ENCODE measurements at places on chromosomes 5 and 9.
A peak's percentile ranks its signal among the peaks of the same experiment; 100 is the strongest.

- peak; percentile 62 for DNase-seq
Measured at GRCh38 chr5:142779163-142779840, 9.1 kb downstream of the ARHGAP26 start.

DNA sequence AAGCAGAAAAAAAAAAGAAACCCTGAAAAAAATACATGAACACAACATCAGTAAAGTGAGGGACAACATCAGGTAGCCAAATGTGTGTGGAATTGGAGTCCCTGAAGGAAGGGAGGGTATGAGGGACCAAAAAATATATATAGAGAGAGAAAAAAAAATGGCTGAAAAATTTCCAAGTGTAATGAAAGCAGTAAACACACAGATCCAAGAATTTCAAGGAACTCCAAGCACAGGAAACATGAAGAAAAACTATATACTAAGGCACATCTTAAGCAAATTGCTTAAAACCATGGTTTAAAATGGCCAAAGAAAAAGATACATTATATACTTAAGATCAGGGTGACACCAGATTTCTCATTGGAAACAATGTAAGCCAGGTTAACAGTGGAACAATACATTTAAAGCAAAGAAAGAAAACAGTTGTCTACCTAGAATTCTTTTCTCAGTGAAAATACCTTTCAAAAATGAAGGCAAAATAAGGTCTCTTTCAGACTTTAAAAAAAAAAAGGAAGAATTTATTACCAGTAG is 24.4 kb upstream of the ABL1 start:
- no peak for DNase-seq

DNA sequence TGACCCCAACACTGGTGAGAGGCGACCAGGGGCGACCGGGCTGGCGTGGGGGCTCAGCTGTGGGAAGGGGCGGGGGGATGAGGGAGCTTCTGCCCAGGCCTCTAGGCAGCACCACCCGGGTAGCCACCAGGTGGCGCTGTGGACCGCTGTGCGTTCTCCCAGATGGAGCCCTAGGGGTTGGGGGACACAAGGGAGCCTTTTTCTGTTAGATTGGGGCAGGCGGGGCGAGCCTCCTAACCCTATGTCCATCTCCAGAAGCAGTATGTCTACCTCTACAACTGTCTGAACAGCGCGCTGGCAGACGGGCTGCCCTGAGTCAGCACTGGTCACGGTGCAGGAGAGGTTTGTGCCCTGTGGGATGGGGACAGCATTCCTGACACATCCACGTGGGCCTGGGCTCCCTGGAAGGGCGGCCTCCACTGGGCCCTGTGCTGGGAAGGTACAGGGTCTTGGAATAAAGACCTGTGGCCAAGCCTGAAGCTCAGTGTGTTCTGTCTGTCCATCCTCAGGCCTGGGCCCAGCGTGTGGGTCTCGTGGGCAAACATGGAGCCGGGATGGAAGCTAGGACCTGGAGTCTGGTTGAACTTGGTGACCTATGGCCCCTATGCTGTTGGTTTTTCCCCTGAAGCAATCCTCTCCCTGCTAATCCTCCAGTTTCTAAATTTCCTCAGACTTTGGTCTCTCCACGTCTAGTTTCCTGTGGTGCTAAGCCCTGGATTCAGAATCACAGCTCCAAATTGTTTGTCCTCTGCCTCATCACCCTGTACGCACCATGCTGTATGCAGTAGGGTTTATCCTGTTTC is 23.1 kb upstream of the SPTLC1 start:
- DNase-seq, result peak; percentile 52

GRCh38 chr9:107929443-107929842 is 439.9 kb upstream of the KLF4 start:
- peak; percentile 72 for DNase-seq

- DNase-seq, result peak; percentile 9
Measured at GRCh38 chr5:133427121-133427777, 185.1 kb downstream of the FSTL4 start.

DNA sequence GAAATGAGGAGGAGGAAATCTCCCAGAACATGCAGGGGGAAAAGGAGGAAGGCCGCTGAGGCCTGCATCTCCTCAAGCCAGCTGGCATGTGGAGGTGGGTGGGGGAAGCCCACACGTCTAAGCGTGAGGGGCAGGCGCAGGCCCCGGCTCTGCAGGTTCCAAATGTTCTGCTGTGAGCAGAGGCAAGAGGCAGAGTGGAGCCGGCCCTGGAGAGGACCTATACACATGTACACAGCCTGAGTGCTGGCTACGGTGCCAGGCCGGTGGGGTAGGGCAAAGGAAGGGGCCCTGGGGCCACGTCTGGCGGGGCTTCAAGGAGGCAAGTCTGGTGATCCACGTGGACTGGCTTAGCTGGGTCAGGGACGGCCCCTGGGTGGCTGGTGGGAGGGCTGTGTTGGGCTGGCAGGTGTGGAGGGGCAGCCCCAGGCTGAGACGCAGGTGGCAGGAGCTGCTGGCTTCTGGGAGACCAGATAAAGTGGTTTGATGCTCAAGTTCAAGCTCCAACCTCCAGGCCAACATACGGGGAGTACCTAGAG is 26.4 kb downstream of the LPCAT1 start:
- DNase-seq, result no peak

- no peak for DNase-seq
Measured at GRCh38 chr5:151495320-151495719, 47.9 kb downstream of the SLC36A1 start.

DNA sequence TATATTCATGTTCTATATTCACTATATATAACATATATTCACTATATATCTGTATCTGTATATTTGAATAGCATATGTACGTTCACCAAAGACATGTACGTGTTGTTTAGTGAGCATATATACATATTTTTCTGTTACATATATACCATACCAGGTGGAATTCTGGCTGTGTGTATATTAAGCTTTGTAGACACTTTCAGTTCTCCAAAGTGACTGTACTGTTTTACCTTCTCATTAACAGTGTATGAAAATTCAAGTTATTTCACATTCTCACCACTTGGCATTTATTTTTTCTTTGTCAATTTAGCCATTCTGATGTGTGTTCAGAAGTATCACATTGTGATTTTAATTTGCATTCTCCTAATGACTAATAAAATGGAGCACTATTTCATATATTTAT is 52.2 kb downstream of the DROSHA start:
- no peak for DNase-seq

GRCh38 chr5:122368510-122369251 is 56.6 kb downstream of the SNCAIP start:
- DNase-seq, result no peak

DNA sequence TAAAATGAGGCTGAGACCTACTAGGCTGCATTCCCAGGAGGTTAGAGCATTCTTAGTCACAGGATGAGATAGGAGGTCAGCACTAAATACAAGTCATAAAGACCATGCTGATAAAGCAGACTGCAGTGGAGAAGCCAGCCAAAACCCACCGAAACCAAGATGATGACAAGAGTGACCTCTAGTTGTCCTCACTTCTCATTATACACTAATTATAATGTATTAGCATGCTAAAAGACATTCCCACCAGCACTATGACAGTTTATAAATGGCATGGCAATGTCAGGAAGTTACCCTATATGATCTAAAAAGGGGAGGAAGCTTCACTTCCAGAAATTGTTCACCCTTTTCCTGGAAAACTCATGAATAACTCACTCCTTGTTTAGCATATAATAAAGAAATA is 88.6 kb downstream of the PLPPR1 start:
- peak; percentile 13 for DNase-seq

DNA sequence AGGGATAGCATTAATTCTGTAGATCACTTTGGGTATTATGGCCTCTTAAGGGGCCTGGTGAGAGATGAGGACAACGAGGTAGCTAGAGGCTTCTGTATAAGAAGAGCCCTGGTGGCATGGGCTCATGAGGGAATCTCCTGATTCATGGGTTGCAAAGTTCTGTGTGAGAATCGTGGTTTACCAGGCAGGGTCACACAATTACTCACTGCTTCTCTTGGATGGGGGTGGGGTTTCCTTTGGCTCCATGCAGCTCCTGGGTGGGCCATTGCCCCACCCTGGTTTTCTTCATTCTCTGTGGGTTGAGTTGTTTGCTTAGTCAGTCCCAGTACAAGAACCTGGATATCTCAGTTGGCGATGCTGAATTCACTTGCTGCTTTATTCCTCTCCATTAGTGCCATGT is 30.9 kb upstream of the TNFSF15 start:
- peak; percentile 19 for DNase-seq

- DNase-seq, result no peak
Measured at GRCh38 chr5:35656721-35657120, 39.1 kb downstream of the SPEF2 start.

- DNase-seq, result no peak
Measured at GRCh38 chr5:174990909-174991308, 266.5 kb downstream of the MSX2 start.

DNA sequence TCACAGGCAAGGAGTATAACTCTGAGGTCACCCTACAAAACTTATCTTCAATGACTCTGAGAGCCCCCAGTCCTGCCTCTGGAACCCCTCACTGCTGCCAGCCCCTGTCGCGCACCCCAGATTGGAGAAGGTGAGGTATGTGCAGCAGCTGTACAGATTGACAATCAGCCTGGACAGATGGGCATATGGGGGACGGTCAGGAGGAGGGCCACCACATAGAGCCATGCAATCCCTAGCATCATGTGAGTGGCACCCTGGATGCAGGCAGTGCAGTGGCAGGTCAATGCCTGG is 90.1 kb downstream of the LMX1B start:
- no peak for DNase-seq

DNA sequence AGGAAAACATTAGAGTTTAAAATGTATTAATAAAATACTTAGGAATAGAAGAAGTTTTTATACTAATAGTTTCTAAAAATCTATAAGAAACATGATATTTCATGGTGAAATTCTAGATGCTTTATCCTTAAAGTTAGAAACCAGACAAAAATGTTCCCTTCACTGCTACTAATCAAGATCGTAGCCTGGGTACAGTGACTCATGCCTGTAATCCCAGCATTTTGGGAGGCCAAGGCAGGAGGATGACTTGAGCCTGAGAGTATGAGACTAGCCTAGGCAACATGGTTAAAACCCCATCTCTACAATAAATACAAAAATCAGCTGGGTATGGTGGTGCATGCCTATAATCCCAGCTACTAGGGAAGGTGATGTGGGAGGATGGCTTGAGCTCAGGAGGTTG is 30.4 kb upstream of the KLF9 start:
- no peak for DNase-seq

- DNase-seq, result peak; percentile 11
Measured at GRCh38 chr9:98457726-98458370, 202.4 kb upstream of the TBC1D2 start.

- DNase-seq, result no peak
Measured at GRCh38 chr5:142821034-142821732, 51.0 kb downstream of the ARHGAP26 start.

- no peak for DNase-seq
Measured at GRCh38 chr5:120872297-120872696, 408.2 kb downstream of the PRR16 start.

- DNase-seq, result no peak
Measured at GRCh38 chr5:140835622-140836510, 1.8 kb downstream of the PCDHA7 start.

- peak; percentile 97 for DNase-seq
Measured at GRCh38 chr5:143245929-143246561, 157.4 kb downstream of the NR3C1 start.

GRCh38 chr5:124034963-124035362 is 523.0 kb downstream of the CSNK1G3 start:
- DNase-seq, result no peak

- DNase-seq, result peak; percentile 40
Measured at GRCh38 chr9:35891646-35892045, 14.4 kb upstream of the HRCT1 start.

DNA sequence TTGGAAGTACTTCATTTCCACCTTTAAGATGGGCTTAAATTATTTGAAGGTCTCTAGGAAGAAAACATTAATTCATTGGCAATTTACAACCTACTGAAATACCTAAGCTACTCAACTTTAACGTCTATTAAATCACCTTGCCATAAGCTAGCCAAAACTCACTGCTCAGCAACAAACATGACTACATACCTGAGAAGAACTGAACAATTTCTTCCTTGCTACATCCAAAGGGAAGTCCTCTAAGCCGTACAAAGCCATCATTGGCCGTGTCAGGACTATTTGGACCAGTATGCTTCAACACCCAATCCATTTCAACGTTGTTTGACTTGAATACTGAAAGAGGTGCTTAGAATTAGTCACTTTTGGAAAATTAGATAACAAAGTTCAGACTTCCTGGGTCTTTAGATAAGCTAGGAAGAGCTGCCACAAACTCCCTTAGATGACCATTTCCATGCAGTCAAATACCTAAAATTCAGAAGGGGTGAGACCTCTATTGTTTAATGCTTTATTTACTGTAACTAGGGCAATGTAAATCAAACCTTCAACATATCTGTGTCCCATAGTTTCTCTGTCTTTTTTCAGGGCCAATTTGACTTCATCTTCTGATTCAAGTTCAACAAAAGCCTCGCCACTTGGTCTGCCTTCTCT is 2.6 kb downstream of the HNRNPH1 start:
- DNase-seq, result no peak

DNA sequence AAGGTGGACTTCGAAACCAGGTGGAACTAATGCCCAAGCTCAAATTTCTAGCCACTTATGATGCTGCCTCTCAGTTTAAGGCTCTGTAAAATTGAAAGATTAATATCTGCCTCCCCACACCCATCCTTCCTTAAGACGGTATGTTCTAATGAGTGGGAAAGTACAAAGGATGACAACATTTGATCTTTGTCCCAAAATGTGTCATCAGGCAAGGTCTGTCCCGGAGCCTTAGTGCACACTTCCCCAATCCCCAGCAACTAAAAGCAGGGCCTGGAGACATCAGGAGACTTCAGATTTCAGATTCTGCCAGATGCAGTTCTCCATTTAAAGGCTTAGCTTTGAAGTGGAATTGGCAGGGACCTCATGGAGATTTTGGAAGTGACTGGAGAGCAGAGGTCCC is 316.5 kb downstream of the ASTN2 start:
- peak; percentile 11 for DNase-seq

GRCh38 chr5:67679184-67679841 is 482.7 kb upstream of the CD180 start:
- DNase-seq, result no peak

DNA sequence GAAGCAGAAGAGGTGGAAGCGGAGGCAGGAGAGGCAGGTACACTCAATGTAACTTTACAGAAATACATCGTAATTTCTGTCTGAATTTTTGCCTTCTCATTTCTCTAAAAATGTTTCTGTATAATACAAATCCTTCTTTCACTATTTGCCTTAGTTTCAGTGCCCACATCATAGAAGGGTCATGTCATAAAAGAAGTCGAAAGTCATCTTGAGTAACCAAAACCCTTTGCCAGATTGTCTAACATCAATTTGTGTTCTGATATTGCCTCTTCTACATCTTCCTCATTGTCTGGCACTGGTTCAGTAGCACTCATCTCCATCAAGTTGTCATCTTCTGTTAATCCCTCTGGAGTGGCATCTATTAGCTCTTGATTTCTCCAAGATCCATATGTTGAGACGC is 6.2 kb upstream of the CYFIP2 start:
- no peak for DNase-seq

DNA sequence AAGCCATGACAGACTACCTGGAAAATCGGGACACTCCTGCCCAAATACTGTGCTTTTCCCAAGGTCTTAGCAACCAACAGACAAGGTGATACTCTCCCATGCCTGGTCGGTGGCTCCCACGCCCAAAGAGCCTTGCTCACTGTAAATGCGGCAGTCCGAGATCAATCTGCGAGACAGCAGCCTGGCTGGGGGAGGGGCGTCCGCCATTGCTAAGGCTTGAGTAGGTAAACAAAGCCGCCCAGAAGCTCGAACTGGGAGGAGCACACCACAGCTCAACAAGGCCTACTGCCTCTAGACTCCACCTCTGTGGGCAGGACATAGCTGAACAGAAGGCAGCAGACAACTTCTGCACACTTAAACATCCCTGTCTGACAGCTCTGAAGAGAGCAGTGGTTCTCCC is 272.1 kb upstream of the CCNG1 start:
- DNase-seq, result no peak

Measured in epithelial cell of esophagus (primary cell).